Left kidney (tissue), 8 donors: ENCODE measurements at places on chromosomes 3 and 15. TPM values are rescaled to one million over a fixed set of nuclear protein-coding genes. Genes with fewer than 3 reads are reported as not detected.

DNA sequence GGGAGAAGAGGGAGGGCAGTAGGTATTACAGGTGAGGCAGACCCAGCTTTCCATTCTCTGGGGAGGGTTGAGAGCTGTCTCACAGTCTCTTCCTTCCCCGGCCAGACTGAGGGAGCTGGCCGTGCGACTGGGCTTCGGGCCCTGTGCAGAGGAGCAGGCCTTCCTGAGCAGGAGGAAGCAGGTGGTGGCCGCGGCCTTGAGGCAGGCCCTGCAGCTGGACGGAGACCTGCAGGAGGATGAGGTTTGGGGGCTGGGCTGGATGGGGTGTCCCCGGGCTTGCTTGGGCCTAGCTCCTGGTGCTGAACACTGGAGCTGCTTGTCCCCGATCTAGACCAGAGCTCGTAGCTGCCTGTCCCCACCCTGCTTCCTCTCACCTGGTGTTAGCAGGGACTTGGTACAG is 4.9 kb downstream of the PLA2G4B start:
- no peak for DNase-seq

The CPN2 gene
- 0.80 TPM for polyA plus RNA-seq

DNA sequence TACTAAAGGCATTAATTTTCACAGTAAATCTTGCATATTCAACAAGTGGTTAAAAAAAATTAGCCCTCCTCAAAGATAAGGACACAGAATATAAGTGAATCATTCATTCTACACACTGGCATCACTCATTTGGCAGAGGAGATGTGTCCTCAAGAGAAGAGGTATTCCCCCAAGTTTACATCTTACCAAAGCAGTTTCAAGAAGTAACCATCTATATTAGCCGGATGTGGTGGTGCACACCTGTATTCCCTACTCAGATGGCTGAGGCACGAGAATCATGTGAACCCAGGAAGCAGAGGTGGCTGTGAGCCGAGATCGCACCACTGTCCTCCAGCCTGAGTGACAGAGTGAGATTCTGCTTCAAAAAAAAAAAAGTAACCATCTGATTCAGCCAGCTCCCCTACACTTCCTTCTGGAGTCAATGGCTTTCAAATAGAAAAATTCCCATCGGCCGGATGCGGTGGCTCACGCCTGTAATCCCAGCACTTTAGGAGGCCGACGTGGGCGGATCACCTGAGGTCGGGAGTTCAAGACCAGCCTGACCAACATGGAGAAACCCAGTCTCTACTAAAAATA is 15.4 kb downstream of the RAF1 start:
- no peak for DNase-seq

The CASR gene
- 24.9 TPM for polyA plus RNA-seq

DNA sequence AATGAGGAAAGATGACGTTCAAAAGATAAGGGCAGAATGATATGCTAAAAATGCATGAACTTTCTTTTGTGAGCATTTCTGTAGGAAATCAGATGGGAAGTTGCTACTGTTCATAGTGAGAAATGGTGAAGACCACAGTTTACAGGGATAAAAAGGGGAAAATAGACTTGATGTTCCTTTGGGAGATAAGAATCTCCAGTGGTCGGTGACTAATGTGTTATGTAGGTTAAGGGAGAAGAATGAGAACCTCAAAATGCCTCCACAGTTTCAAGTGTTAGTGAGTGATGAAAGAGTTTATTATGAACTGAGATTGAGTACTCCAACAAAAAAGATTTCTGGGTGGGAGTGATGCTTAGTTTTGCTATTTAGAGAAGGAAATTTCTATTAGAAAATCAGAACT is 247.2 kb downstream of the LSAMP start:
- no peak for DNase-seq

GRCh38 chr3:140365872-140366697 is 311.8 kb upstream of the TRIM42 start:
- no peak for DNase-seq

DNA sequence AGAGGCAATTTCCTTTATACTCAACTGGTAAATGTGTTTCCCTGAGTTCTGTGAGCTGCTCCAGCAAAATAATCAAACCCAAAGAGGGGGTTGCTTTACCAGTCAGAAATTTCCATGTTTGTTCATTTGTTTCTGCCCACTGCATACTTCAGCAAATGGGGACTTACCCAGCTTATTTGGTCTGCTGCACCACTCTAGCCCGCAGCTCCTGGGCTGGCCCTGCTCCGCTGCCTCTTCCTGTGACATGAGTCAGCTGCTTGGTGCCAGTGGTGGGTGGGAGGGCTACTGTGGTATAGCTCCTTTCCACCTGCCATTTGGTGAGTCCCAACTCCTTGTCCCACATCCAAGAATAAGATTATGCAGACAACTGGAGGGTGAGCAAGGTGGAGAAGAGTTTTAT is 644.2 kb downstream of the MCTP2 start:
- DNase-seq, result no peak
